Osteoblast (primary cell): ENCODE measurements at places on chromosomes 7 and 10.
A peak's percentile ranks its signal among the peaks of the same experiment; 100 is the strongest.

GRCh38 chr7:26487780-26488515 is 196.3 kb downstream of the SNX10 start:
- DNase-seq = no peak

GRCh38 chr7:102873470-102874165 is 39.2 kb upstream of the LRRC17 start:
- no peak for DNase-seq

GRCh38 chr7:28685644-28686417 is 272.3 kb downstream of the TRIL start:
- peak; percentile 88 for DNase-seq

DNA sequence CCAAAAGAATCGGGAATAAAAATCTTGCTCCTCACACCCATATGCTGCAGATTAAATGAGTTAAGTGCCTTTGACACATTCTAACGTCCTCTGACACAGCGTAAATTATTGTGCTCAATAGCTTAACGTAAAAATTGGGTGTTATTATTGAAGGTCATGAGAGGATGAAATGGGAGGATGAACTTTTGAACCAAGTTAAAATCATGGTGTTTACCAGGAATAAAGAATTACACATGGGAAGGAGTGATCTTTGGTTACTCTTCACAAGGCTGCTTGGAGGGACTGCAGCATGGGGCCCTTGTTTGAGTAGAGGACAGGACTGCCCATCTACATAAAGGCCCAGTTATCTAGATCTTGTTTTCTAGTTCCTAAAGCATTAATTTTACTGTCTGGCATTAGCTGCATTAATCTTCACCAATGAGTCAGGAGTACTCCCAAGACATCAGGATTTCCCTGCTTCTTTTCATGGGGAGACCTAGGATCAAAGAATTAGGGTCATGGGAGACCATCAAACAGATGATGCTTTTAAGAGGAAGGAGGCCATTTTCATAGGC is 84.9 kb upstream of the PRR15 start:
- no peak for DNase-seq

GRCh38 chr7:43569424-43569823 is 13.5 kb upstream of the STK17A start:
- peak; percentile 69 for DNase-seq
